ENCODE measurements at places on chromosomes 1 and 21. TPM values are rescaled to one million over a fixed set of nuclear protein-coding genes. Genes with fewer than 3 reads are reported as not detected.

Gene DEPDC1
- 19.8 TPM for total RNA-seq

Gene NPR1
- total RNA-seq = 0.67 TPM

Gene IQCC
- 6.2 TPM for total RNA-seq

Gene HPDL
- total RNA-seq = 11.2 TPM

Gene ANKRD65
- 0.30 TPM for total RNA-seq

Gene LCK
- total RNA-seq = not detected

Gene OLFML2B
- total RNA-seq = 1.9 TPM

Gene CIART
- total RNA-seq = 9.2 TPM
